ENCODE measurements at places on chromosomes 13 and 19. TPM values are rescaled to one million over a fixed set of nuclear protein-coding genes. Genes with fewer than 3 reads are reported as not detected.

ADM5 gene
- polyA plus RNA-seq, result 1.3 TPM

KLF1 gene
- 1.4 TPM for polyA plus RNA-seq

MBD3L1 gene
- polyA plus RNA-seq, result not detected

MBNL2 gene
- polyA plus RNA-seq, result 96.2 TPM

SIPA1L3 gene
- 24.6 TPM for polyA plus RNA-seq

RFPL4AL1 gene
- not detected for polyA plus RNA-seq

- peak; percentile 32 for DNase-seq
Measured at GRCh38 chr13:77751513-77752456, 54.3 kb downstream of the SLAIN1 start.

GRCh38 chr19:20616071-20616470, 45.3 kb downstream of the ZNF626 start:
- DNase-seq, result no peak

DNA sequence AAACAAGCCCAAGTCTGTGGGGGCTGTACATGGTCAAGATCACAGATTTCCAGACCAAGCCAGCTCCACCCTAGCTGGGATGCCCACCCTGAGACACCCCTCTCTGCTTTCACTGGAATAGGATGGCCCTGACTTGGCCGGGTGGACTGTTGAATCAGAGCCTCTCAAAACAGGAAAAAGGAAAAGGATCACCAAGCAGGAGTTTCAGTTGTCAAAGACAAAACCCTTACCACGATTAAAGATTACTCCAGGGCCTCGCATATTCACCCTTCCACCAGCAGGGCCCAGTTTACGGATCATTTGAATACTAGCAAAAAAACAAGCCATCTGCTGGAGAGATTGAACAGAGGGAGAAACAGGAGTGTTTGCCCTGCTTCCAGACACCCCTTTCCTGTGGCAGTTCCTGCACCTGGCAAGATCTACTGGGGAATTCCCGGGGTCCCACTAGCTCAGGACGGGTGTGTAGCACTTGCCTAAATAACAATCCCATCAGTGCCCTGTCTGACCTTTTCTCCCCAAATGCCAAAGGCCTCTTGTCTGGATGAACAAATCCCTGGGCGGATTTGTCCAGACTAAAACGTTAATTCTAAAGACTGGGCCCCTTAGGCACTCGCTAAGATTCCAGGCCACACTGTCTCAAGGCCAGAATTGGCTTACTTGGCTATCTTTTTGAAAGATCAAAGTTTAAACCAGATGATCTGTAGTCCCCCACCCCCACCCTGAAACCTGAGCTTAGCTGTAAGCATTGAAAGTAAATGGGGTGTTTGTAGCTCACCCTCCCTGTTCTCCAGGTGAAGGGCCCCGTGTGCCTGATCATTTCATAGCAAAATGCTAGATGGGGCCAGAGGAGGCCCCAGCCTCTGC, 38.4 kb downstream of the ACTN4 start:
- DNase-seq, result no peak

DNA sequence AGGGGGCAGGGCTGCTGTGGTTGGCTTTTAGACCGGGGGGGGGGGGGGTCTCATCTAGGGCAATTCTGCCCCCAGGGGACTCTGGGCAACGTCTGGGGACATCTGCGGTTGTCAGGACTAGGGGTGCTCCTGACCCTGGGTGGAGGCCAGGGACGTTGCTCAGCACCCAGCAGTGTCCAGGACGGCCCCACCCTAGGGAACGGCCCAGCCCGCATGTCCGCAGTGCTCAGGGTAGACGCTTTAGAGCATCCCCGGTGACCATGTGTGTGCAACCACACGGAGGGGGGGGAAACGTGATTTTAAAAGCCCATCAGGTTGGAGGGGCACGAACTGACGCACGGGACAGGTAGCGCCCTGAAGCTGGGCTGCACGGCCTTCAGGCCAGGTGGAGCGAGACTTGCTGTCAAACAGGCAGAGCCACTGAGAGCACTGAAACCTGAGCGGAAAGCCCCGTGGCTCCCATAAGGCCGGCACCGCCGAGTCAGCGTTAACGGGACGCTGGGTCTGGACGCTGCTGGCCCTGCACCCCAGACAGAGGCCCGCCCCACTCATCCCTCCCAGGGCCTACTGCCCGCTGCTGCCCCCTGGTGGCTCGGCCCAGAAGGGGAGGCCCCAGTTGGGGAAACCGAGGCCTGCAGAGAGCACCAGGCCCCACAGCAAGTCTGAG, 8.3 kb downstream of the CACTIN start:
- peak; percentile 29 for DNase-seq

GRCh38 chr13:113802090-113802531, 43.1 kb downstream of the TMEM255B start:
- DNase-seq, result peak; percentile 81

- no peak for DNase-seq
Measured at GRCh38 chr13:70237131-70237530, 128.9 kb upstream of the KLHL1 start.

DNA sequence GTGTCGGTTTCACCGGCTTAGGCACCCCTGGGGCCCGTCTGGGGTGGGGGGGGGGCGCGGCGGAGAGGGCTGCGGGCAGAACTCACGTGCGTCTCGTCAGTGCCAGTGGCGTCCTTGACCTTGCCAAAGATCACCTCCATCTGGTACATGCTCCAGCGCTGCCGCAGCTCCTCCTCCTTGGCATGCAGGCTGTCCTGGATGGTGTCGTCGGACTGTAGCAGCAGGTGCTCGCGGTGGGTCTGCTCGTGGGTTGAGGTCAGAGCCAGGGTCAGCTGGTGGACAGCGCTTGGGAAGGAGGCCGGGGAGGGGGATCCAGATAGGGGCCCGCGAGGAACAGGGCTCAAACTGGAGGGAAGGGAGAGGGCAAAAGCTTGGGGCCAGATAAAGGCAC, 4.7 kb upstream of the RGL3 start:
- DNase-seq, result no peak

DNA sequence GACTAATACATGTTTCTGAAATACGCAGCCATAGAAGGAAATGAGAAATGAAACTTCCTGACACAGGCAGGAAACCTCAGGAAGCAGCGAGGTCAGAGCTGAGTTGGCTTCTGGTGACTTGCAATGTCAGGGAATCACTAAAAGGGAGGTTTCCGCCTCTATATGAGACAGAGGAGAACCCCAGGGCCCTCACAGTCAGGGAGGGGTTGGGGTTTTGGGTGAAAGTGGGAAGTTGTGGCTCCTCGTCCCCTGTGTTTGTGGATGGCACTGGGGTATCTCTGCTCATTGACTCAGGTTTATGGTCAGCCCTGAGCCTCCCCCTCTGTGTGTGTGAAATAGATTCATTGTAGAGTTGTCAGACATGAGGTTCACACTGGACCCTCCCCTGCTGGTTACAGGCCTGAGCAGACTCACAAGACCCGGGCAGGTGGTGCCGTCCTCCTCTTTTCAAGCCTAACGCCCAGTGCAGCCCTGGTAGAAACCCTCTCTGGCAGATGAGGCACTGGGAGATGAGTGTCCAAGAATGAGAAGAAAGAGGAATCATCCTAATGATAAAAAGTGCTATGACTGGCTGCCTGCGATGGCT, 5.5 kb upstream of the LILRA6 start:
- no peak for DNase-seq

GRCh38 chr19:16280306-16280705, 44.3 kb upstream of the KLF2 start:
- no peak for DNase-seq

DNA sequence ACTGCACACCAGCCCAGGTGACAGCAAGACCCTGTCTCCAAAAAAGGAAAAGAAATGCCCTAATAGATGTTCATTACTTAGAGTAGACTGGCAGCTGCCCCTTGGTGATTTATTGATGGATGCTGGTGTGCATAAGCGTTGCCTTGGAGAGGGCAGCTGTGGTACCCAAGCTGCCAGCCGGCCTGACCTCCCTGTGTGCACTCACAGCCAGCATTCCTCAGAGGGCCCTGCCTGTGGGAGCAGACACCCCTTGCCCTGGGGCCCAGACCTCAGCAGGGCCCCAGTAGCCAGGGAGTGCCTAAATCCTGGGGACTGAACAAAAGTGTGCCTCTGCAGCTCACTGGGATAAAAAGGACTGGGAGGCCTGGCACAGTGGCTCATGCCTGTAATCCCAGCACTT, 7.8 kb upstream of the ACTN4 start:
- DNase-seq, result no peak

GRCh38 chr19:55358943-55359908, 3.8 kb downstream of the GARIN5B start:
- DNase-seq, result no peak

DNA sequence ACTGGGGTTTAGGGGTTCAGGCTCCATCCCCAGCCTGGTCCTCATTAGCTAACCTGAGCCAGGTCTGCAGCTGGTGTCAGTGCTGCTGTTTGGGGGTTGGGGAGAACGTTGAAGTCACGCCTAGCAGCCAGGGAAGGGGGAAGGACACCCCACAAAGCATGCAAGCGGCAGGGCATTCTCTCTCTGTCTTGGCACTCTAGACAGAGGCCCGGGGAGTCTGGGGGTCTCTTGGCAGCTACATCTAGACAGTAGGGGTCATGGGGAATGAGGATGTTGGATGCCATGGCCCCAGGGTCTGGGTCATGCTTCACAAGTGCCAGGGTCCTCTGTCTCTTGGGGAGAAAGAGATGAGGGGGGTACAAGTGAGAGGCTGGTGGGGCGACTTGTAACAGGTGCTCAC, 2.6 kb downstream of the ERICH4 start:
- DNase-seq, result no peak

- no peak for DNase-seq
Measured at GRCh38 chr13:37443538-37443937, 155.0 kb downstream of the POSTN start.

GRCh38 chr19:8393871-8394250, 3.7 kb downstream of the RAB11B start:
- DNase-seq, result no peak

DNA sequence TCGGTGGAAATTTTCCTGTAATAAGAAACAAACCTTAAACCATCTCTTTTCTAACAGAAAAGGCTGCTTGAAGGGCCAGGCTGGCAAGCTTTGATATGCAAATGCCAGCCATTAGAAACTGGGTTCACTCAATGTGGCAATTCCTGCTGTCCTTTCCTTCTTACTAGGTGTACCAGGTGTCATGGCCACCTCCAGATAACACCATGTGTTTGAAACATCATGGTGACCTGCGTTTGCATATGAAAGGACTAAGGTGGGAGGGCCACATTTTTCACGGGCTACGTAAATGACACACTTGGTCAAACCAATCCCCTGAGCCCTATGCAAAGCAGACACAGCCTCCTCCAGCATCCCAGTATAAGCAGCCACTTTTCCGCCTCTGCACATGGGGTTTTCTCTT, 789.1 kb upstream of the SLITRK5 start:
- no peak for DNase-seq

DNA sequence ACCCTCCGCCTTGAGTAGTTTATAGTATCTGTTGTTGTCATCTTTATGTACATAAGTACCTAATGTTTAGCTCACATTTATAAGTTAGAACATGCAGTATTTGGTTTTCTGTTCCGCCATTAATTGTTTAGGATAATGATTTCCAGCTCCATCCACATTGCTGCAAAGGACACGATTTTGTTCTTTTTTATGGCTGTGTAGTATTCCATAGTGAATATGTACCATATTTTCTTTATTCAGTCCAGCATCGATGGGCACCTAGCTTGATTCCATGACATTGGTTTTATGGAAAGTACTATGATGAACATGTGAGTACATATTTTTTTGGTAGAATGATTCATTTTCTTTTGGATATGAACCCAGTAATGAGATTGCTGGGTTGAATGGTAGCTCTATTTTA, 174.4 kb upstream of the SPRY2 start:
- no peak for DNase-seq

DNA sequence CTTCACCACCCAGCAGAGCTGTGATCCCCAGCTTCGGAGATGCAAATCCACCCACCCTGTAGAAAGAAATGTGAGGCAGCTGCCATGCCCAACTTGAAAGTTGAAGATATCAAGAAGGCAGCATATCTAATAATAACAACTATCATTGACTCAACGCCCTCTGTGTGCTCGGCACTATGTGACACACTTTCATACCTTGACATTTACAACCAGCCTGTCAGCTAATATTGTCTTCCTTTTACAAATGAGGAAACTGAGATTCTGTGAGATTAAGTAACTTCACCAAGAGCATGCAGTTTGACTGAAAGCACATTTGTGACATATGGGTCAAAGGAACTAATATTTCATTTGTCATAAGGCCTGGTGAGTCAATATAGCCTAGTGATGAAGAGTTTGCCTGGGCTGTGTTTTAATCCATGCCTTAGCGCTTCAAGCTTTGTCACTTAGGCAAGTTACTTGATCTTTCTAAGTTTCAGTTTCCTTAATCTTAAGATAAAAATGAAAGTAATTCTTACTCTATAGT, 137.0 kb downstream of the FLT1 start:
- DNase-seq, result no peak

DNA sequence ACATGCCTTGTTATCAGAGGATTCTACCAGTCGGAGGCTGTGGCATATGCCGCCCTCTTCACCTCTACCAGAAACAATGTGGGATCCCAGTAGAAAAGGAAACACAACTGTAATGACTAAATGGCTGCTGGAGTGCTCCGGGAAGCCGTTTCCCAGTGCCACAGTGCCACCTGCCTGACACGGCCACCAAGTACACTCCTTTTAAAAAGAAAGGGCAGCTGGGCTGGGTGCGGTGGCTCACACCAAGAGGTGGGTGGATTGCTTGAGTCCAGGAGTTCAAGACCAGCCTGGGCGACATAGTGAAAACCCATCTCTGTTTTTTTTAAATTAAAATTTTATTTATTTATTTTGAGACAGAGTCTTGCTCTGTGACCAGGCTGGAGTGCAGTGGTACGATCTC, 67.3 kb downstream of the TRPM4 start:
- peak; percentile 32 for DNase-seq

All from right lung (tissue), 10 donors.